ENCODE measurements at places on chromosomes 13 and 19. TPM values are rescaled to one million over a fixed set of nuclear protein-coding genes. Genes with fewer than 3 reads are reported as not detected.
A peak's percentile ranks its signal among the peaks of the same experiment; 100 is the strongest.

The ZNF14 gene
- 5.0 TPM for total RNA-seq

DNA sequence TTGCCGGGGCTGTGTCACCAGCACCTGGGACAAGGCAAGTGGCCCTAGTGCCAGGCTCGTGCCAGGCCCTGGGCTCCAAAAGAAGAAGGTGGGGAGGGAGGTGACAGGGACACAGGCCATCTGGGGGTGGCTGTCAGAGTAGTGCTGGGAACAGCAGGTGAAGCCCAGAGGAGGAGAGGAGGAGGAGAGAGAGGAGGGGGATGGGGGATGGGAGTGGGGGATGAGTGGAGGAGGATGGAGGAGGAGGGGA, 18.7 kb downstream of the LSM4 start:
- DNase-seq, result no peak

DNA sequence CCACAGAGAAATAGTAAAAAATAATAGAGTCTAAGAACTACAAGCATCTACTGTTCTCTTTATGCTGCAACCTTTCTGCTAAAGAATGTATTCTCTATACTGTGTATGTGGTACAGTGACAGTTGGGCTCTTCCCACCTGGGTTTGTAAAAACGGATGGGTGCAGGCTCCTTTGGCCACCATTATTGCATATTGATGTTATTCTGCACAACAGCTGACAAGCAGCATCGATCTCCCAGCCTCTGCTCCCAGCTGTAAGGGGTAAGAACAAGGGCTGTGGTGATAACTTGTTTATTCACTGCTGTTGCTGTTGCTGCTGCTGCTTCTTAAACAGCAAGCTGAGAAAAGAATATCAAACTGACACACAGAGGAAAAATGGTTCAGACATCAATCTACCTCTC, 56.1 kb downstream of the KCNRG start:
- no peak for DNase-seq

The CEACAM8 gene
- total RNA-seq, result not detected

GRCh38 chr13:28297341-28297740, 159.0 kb downstream of the PAN3 start:
- no peak for DNase-seq

The SHD gene
- total RNA-seq, result not detected

- DNase-seq, result no peak
Measured at GRCh38 chr13:29476046-29476445, 119.4 kb downstream of the SLC7A1 start.

The S1PR2 gene
- 13.4 TPM for total RNA-seq

- no peak for DNase-seq
Measured at GRCh38 chr13:44052780-44053184, 173.1 kb downstream of the LACC1 start.

GRCh38 chr13:107275945-107276614, 708.1 kb upstream of the ARGLU1 start:
- no peak for DNase-seq

DNA sequence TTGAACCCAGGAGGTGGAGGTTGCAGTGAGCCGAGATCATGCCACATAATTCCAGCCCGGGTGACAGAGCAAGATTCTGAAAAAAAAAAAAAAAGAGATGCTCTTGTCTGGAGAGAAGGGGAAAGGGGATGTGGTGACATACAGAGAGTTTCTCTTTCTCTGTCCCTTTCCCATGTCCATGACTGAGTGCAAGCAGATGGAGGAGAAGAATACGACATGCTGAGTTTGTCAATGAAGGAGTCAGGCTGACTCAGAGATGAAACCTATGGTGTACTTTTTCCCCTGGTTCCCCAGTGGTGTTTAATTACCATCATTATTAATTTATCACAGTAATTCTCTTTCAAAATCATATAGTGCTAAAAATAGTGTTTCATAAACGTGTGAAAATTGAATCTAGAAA, 448.8 kb downstream of the FOXO1 start:
- DNase-seq, result no peak

DNA sequence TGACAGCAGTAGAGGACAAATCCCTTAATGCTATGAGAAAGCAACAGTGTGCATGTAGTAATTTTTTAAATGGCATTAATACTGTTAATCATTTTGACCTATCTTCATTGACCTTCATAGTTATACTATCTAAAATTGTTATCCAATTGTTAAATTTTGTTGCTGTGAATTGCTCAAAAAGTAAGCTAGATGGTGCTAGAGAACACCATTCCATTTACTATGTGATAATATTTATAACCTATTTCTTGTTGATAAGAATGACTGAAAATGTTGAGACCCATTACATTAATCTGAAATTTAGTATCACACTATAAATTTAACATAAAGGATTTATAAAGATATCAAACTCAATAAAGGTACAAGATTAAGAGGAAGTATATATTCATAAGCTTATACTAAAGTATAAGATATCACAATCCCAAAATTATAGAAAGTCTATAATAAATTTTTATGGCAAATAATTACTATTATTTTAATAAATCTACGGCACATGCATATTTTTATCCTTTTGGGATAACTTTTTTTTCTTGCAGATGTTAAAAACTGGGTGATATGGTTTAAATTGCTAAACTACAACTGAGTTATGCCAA, 1573.3 kb downstream of the PCDH9 start:
- no peak for DNase-seq

DNA sequence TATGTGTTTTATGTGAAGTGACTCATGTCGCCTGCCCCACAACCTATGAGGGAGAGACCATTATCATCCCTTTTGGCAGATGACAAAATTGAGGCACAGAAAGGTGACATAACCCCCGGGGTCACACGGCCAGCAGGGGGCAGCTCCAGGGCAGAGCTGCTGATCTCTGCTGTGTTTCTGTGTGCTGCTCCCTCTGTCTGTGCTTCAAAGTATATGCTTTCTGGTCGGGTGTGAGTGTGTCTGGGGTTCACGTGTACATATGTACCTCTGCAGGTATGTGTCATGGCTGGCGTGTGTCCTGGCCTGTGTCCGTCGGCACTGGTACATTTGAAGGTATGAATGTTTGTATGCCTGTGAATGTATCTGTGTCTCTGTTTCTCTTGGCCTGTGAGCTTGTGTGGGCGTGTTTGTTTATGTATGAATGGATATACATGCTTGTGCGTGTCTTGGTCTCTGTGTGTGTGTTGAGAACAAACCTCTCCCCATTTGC, 7.1 kb downstream of the LIPE start:
- DNase-seq, result peak; percentile 29

GRCh38 chr13:110216398-110217041, 90.4 kb downstream of the COL4A1 start:
- no peak for DNase-seq

The DIRAS1 gene
- 20.2 TPM for total RNA-seq

GRCh38 chr19:49309087-49309486, 15.9 kb downstream of the SLC6A16 start:
- DNase-seq, result no peak

GRCh38 chr19:19540715-19541515, 2.9 kb downstream of the CILP2 start:
- DNase-seq, result no peak

- DNase-seq, result no peak
Measured at GRCh38 chr13:48626726-48627451, 26.8 kb upstream of the CYSLTR2 start.

The FFAR3 gene
- not detected for total RNA-seq

The KISS1R gene
- total RNA-seq, result 0.38 TPM

- DNase-seq, result no peak
Measured at GRCh38 chr13:108835083-108835482, 205.7 kb downstream of the MYO16 start.

- no peak for DNase-seq
Measured at GRCh38 chr19:3981736-3982681, 3.3 kb downstream of the EEF2 start.

- DNase-seq, result no peak
Measured at GRCh38 chr19:10254244-10254643, 2.2 kb downstream of the MRPL4 start.

DNA sequence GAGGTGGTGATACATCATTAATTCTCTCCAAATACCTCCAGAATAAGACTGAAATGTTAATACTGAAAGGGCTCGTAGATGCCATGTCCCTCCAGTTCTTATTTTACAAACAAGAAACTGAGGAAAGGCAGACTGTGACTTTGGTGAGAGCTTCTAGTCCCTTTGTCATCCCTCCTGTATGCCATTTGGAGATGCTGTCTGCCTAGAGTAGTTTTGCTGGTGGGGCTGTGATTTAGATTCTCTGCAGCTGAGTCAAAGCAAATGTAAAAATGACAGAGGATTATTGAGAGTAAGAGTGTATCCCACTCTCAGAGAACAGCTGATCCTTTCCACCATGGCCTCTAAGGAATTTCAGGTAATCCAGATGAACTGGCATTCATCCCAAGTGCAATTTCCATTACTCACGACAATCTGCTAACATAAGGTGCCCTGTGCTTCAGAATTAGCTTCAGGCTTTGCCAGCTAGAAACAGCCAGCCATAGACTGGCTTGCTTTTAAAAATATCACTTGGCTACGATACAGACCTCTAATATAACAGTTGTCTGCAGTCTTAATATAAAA, 16.8 kb downstream of the PABPC3 start:
- DNase-seq, result no peak

- no peak for DNase-seq
Measured at GRCh38 chr13:47858042-47859025, 142.7 kb downstream of the SUCLA2 start.

- DNase-seq, result no peak
Measured at GRCh38 chr13:110713642-110713952, at the start of gene ING1. Gene ING1 (plus strand): TSS chr13:110713700. CDS start chr13:110714150, 450 bp downstream.

DNA sequence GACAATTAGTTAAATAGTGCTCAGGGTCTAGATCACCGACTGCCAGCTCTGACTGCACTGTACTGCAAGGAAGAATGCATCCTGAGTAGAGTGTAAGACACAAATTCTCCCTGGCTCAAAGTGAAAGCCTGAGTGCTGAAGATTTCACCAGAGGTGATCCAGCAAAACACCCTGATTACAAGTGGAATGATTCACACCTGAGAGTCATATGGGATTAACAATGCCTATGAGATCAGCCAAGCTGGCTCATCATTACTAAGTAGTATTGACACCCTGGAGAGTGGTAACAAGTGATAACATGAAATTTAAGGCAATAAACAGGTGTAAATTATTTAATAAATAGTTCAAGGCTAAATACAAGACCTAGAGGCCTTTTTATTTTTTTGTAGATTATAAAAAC, 403.8 kb upstream of the PRR20A start:
- no peak for DNase-seq

The C5AR2 gene
- 0.34 TPM for total RNA-seq

DNA sequence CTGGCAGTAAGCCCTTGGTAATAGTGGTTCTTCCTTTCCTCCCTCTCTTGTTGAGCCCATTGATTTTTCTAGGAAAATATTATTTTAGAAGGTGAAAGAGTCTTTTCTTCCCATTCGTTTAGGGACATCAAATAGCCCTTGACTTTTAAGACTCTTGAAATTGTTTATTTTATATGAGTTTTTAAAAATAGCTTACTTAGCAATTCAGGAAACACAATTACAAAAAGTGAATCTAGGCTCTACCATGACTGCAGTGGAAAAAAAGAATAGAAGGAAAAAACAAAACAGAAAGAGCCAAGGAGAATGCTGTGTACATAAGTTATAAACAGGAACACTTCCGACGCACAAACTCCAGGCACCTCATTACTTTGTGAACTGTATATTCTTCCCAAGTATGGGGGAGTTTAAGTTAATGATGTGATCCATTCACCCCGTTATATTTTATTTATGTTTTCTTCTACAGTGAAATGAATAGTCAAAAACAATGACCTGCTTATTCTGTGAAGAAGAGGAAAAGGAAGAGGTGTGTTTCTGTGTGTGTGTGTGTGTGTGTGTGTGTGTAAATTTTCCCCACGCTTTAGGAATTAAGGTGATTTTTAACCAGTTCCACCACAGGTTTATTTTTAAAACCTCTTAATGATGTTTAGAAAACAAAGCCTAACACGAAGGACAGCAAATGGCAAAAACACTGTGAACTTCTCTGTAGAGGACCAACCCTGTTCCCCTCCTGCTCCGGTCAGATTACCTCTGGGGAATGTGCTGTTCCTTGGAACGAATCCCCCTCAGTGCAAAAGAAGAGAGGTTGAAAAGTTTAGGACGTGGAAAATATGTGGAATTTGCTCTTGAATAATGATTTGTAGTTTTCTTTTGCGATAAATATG, 266.3 kb downstream of the KLF5 start:
- DNase-seq, result no peak

DNA sequence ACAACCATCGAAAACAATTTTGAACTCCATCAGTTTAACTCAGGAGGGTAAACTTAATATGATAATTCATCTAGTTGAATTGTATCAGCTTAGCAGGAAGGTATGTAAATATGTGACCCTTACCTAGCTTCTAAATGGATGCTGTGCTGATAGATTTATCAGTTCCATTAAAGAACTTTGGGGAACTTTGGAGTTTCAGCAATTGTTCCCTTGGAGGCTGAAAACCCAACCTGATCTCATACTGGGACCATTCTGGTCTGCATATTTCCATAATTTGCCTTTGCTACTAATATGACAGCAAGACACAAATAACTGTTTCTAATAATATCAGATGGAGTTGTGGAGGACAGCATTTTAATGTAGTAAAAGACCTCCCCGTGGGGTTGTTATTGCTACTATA, 127.8 kb downstream of the GGACT start:
- no peak for DNase-seq

- no peak for DNase-seq
Measured at GRCh38 chr19:10538204-10538983, 5.3 kb upstream of the ATG4D start.

DNA sequence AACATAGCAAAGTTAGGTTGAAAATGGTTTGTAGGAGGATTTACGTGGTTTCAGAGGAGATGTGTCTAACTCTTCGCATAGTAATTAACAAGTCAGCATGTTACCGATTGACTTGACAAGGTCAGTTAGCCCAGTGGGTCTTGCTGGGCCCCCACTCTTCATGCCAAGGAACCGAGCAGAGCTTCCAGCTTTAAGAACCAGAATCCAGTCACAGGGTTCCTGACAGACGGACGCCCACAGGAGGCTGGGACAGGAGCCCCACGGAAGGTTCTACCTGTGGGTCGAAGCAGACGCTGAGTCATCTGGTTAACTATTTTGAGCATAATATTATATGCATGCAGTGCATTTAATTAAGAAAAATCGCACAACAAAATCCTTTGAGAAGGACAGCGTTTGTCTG, 3.5 kb downstream of the TMEM255B start:
- no peak for DNase-seq

The MBD3L2 gene
- total RNA-seq, result not detected

The BICRA gene
- 13.2 TPM for total RNA-seq

DNA sequence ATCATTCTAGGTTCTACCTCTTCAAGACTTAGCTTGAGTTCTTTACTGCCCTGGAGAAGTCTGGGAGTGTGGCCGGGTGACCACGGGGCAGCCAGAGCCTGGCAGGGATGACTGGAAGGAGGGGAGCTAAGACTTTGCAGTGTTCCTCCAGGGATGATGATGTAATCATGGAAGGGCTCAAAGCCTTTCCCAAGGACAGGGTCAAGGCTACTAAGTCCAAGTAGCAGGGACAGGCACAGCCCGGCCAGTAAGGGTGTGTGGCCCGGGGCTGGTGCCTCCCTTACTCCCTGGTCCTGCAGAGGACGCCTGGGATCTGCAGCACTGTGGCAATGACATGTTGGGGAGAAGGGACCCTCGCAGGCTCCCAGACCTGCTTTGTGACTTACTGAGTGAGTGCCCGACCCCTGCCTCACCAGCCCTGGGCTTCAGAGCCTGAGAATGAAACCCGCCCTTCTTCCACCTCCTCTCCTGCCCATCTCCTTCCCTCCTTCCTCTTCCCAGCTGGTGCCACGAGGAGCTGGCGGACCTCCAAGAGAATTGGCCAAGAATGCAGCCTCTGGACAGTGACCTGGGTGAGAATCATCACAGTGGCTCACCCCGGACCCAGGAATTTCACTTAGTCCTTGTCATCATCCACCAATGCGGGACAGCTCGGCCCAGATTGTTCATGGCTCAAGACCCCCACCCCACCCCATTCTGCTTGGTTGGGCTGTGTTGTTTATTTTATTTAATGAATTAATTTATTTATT, 15.6 kb upstream of the FBXO17 start:
- no peak for DNase-seq
